ENCODE measurements at places on chromosomes 1 and 21.

- DNase-seq, result no peak
These were observed 293.3 kb upstream of the NR5A2 start for GRCh38 chr1:199734186-199734585.

- DNase-seq, result no peak
These were observed 9.5 kb downstream of the SNX27 start for GRCh38 chr1:151621351-151621750.

- DNase-seq, result no peak
These were observed 3.3 kb downstream of the C1QTNF12 start for GRCh38 chr1:1243266-1243660.

DNA sequence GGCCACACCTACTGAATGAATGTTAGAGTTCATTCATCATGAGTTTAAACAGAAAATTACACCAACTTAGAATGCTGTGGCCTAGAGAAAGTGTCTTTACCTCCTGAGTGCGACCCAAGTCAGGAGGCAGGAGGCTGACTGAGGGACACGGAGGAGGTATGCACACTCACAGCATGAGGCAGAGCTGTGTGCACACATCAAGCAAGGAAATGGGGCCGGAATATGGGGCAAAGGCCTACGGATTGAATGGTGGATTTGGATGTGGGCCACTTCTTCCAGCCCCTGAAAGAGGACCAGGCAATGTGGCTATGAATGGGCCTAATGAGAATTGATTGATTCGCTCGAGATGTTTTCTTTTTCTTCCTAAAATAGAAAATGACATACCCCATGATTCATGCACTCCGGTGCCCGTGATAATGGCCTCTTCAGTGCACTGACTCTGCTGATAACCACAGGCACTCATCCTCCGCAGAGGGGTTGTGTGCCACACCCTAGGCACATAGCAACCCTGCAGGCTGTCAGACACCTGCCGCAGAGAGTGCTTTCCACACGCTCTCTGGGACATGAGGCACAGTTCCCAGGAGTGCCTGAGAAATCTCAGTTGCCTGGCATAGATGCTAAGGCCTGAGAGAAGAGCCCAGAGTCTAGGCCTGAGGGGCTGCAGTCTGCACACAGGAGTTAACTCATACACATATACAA, 155.5 kb downstream of the GLUL start:
- DNase-seq, result no peak

GRCh38 chr1:25445993-25446538, 15.4 kb downstream of the MACO1 start:
- no peak for DNase-seq

- no peak for DNase-seq
These were observed 38.2 kb upstream of the SLC25A33 start for GRCh38 chr1:9500756-9501754.

- no peak for DNase-seq
These were observed 255.8 kb downstream of the RHOU start for GRCh38 chr1:228990906-228991569.

- DNase-seq, result peak; percentile 2
These were observed 46.7 kb upstream of the SLC19A1 start for GRCh38 chr21:45588871-45589491.

DNA sequence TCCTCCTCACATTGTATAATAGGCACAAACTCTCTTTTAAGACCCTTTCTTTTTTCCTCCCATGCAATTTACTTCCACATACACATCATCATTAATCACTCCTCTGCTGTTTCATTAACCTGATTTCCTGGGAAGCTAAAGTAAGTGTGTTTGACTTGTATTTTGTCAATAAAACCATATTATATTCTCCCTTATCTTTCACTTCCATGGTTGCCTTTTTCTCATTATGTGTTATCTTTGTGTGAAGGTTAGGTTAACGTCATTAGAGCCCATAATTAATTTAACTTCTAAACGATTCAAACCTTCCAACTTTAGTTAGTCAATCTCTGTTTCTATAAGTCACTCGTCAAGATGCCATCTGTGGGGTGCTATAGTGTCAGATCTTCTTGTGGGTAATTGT, 313.0 kb downstream of the PAPPA2 start:
- DNase-seq, result no peak

- no peak for DNase-seq
These were observed 18.7 kb downstream of the HEYL start for GRCh38 chr1:39620659-39621165.

DNA sequence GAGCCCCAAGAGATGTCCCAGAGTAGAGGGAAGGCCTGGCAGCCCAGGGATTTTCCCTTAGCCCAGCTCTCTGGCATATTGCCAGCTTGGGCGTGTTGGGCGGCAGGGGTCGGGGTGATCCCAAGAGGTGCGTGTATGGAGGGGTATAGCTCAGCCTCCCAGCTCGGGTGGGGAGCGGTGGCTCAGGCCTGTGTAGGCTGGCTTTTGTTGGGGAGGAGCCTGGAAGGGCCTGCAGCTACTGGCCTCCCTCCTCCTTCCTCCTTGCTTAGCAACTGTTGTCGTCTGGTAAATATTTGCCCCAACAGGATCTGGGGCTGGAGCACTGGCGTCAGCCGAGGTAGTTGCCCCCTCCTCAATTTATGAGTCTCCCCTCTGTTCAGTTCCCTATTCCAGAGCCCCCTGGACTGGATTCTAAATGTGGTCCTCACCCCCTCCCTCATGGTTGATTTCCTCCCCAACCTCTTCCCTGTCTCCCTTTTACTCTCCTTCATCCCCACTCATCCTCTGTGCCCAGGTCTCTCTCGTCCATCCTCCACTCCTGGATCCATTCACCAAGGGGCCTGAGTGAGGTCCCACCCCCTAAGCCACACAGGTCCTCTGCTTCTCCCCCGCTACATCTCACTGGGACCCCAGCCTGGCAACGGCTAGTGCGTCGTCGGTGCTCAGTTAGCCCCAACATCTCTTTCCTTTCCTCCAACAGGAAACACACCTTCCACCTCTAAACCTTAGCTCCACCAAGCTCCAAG, 10.3 kb upstream of the LMNA start:
- DNase-seq, result peak; percentile 95

- DNase-seq, result no peak
These were observed 31.9 kb downstream of the MTARC1 start for GRCh38 chr1:220818421-220819173.

DNA sequence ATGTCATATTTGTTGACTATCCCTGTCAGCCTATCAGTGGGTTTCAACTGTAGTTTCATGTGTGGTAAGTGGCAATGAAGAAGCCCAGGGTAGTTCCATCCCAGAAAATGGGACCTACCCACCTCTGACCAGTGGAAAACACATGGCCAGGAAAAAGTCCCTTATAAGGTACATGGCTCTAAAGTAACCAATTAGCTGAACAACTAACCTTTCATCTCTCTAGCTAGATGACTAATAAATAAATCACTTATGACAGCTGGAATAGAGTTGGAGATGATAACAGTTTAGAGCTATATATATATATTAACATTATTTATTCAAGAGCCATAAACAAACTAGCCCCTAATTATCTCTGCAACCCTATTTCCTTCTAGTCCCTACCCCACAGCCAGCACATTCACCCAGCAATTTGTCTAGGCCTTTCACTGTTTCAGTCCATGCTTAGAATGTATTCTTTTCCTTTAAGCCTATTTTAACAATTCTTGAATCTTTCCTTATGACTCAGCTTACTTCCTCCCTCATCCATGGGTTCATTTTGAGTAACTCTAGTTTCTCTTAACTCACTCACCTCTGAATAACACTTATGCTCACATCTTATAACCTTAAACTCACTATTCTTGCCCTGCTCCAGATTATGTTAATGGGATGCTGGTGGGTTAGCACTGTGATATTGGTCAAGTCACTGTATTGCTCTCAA, 83.7 kb downstream of the TNFSF18 start:
- DNase-seq, result no peak

DNA sequence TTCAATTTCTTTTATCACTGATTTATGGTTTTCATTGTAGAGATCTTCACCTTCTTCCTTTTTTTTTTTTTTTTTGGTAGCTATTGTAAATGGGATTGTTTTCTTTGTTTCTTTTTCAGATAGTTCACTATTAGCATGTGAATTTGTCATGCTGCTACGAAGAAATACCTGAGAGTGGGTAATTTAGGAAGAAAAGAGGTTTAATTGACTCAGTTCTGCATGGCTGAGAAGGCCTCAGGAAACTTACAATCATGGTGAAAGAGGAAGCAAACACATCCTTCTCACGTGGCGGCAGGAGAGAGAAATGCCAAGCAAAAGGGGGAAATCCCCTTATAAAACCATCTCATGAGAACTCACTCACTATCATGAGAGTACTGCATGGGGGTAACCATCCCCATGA, 66.4 kb downstream of the DAB1 start:
- no peak for DNase-seq

GRCh38 chr1:29579821-29580425, 343.6 kb downstream of the PTPRU start:
- no peak for DNase-seq
